ENCODE measurements at places on chromosomes 7 and 10. TPM values are rescaled to one million over a fixed set of nuclear protein-coding genes. Genes with fewer than 3 reads are reported as not detected.

The SLC39A12 gene
- 112 TPM for total RNA-seq

The BZW2 gene
- 31.0 TPM for total RNA-seq

The PBLD gene
- 7.5 TPM for total RNA-seq

The TAS2R38 gene
- not detected for total RNA-seq

The DGKI gene
- 122 TPM for total RNA-seq

The CLCN1 gene
- 0.33 TPM for total RNA-seq

The NPSR1 gene
- 1.0 TPM for total RNA-seq

The CRTAC1 gene
- 36.0 TPM for total RNA-seq

The PRTFDC1 gene
- 34.0 TPM for total RNA-seq

The C10orf95 gene
- not detected for total RNA-seq

The TMEM273 gene
- 30.9 TPM for total RNA-seq

The UCN3 gene
- not detected for total RNA-seq

The EN2 gene
- total RNA-seq, result 0.41 TPM

The RNF133 gene
- total RNA-seq, result 4.8 TPM

The AMZ1 gene
- total RNA-seq, result 7.9 TPM

The SFMBT2 gene
- 32.2 TPM for total RNA-seq

The SPDYE6 gene
- total RNA-seq, result not detected

The CDK1 gene
- total RNA-seq, result 1.9 TPM

The COBL gene
- total RNA-seq, result 123 TPM

The ELFN1 gene
- 4.0 TPM for total RNA-seq

The FOXP2 gene
- 17.1 TPM for total RNA-seq

The PIK3CG gene
- 1.8 TPM for total RNA-seq

The GPR37 gene
- total RNA-seq, result 90.2 TPM

The ADRA2A gene
- 8.7 TPM for total RNA-seq

The GHRHR gene
- total RNA-seq, result 8.6 TPM
